Mammary epithelial cell (primary cell): ENCODE measurements at places on chromosomes 1 and 21.
A peak's percentile ranks its signal among the peaks of the same experiment; 100 is the strongest.

DNA sequence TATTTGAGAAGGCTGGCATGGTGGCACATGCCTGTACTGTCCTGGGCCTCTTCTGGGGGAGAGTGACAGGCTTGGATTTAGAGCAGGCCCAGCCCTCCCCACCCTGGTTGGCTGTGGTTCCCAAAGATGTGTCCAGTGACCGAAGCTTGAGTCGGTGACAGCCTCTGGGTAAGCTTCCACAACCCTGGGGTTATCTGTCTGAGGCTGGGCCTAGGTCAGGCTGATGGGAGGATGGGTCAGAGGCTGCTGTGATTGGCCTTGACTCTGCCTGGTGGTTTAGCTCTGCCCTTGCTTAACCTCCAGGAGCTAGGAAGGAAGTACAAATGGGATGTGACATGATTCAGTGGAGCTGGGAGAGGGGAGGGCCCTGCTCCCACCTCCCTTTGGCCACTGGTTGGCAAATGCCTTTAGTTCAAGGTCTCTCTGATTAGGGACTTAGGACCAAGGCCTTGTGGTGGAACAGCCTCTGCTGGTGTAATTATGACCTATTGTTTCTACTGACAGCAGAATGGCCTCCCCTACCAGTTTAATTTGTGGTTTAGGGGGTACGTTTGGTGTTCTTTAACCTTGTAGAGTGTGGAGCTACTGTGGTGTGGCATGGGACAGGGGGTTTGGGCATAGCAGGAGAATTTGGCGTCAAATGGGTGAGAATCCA lies 16.6 kb downstream of the NUDC start:
- DNase-seq: no peak

DNA sequence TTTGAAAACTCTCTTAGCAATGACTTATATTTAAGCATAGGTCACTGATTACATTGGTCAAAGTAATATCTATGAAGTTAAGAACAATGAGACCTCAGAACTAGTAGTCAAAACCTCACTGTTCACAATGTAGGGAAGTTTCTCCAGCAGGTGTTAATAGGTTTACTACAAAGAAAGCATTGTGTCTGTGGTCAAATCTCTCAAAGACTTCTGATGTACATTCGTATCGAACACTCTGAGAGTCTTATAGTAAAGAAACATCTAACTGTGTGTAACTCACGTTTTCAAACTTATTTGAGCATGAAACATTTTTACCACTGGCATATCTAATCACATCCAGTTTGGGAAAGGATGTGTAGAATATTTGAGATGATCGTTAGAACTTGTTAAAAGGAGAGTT lies 76.0 kb downstream of the MAP3K7CL start:
- DNase-seq: no peak

DNA sequence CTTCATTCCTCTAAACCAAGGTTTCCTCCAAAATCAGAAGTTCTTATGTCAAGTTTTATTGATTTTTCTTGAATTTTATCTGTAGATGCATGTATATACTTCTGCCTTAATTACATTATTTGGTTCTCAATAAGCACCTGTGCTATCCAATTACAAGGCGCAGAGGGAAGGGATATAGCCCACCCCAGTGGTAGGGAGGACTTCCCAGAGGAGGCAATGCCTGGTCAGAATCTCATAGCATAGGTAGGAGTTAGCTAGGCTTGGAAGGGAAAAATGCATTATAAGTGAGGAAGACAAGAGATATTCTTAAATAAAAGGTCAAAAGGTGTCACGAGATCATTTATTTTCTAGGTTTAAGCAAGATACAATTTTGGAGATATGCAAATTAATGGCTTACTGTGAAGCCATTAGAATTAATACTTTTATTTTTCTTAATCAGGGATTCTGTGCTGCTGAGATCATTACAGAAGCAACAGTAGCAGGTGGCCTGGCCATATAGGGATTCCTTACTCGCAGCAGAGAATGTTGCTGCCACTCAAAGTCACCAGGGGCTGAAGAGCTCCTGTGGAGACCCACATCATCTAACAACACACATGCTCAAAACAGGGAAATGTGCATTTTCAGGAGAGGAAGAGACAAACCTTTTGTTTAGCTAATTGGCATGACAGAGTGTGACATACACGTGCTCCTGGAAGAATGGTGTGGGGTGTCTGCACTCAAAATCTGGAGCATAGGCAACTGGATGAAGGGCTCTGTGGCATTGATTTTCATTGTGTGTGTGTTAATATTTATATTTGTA lies 178.3 kb downstream of the ATG4C start:
- DNase-seq: no peak

DNA sequence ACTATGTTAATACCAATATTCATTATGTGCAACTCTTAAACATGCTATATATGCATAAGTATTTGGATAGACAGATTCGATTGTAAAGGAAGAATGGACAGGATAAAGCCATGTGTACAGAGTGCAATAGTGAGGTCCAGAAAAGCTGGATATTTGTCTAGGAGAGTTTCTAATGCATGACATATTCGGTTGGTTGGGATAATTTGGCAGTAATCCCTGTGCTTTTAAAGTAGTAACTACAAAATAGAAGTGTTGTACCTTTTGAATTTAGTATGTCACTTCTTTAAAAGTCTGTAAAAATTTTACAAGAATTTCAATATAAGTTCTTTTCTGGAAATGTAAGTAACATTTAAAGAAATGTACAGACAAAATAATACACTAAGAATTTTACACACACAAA lies 774.5 kb downstream of the USP25 start:
- DNase-seq: no peak

- no peak for DNase-seq
Observed at GRCh38 chr1:24452922-24453485, 37.4 kb downstream of the NIPAL3 start.

DNA sequence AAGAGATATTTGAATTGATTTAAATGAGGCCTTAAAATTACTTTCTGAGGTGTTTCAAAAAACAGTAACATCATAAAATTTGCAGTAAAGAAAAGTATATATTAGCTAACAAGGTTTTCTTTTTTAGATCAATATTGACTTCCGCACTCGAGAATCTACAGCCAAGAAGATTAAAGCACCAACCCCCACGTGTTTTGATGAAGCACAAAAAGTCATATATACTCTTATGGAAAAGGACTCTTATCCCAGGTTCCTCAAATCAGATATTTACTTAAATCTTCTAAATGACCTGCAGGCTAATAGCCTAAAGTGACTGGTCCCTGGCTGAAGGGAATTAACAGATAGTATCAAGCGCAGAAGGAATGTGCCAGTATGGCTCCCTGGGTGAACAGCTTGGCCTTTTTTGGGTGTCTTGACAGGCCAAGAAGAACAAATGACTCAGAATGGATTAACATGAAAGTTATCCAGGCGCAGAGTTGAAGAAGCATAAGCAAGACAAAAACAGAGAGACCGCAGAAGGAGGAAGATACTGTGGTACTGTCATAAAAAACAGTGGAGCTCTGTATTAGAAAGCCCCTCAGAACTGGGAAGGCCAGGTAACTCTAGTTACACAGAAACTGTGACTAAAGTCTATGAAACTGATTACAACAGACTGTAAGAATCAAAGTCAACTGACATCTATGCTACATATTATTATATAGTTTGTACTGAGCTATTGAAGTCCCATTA lies 3.6 kb downstream of the RGS1 start:
- DNase-seq: peak; percentile 9

- DNase-seq: no peak
Observed at GRCh38 chr1:8402109-8402710, 84.3 kb downstream of the SLC45A1 start.
